Testis (tissue), 5 donors: ENCODE measurements at places on chromosomes 3 and 15. TPM values are rescaled to one million over a fixed set of nuclear protein-coding genes. Genes with fewer than 3 reads are reported as not detected.

Gene OXSR1
- 48.7 TPM for total RNA-seq

Gene TMC3
- 0.31 TPM for total RNA-seq

GRCh38 chr3:59769127-59769750, 719.4 kb upstream of the CFAP20DC start:
- DNase-seq, result no peak

- no peak for DNase-seq
These were observed 142.4 kb upstream of the TLE3 start for GRCh38 chr15:70240082-70240481.
